CD4-positive, alpha-beta T cell treated with Interleukin-17A for 1 hour (primary cell): ENCODE measurements at places on chromosomes 3 and 15.

GRCh38 chr3:177197041-177197726 is at the start of gene TBL1XR1:
TBL1XR1 (minus strand) TSS chr3:177197482; CDS start chr3:177064977, 132,505 bp downstream.
- DNase-seq, result peak; percentile 93

DNA sequence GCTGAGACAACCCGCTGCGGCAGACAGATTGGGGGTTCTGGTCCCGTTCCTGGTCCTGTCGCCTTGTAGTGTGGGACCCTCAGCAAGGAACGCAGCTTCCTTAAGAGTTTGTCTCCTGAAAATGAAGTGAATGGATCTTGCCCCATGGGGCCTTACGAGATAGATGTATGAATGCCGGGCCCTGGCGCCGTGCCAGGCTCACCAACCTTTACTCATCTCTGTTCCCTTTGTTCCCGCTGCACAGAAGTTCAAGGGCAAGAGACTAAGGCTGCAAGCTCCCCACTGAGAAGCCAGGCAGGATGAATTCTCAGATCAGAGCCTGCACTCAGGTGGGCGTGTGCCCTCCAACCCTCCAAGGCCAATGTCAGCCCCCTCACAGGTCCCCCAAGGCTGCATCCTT is 162.7 kb upstream of the IQSEC1 start:
- no peak for DNase-seq

GRCh38 chr3:11186771-11187191 is 32.5 kb downstream of the HRH1 start:
- DNase-seq, result no peak

- no peak for DNase-seq
These were observed 45.7 kb downstream of the UBP1 start for GRCh38 chr3:33394403-33395054.

DNA sequence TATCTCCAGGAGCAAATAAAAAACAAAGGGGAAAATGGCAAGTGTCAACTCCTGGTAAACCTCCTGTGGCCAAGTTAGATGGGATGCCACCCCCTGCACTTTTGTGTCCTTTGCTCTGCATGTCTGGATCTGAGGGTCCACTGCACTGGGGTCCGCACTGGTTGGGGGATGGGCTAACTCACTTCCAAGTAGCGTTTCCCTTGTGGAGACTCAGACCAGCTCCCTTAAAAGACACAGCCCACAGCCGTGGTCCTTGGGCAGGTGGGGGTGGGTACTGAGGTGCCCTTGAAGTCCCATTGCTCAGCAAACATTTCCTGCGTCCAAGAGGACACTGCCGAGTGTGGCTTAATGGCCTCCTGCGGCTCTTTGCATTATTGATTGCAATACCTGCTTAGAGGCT is 188.2 kb downstream of the MEGF11 start:
- DNase-seq, result no peak

DNA sequence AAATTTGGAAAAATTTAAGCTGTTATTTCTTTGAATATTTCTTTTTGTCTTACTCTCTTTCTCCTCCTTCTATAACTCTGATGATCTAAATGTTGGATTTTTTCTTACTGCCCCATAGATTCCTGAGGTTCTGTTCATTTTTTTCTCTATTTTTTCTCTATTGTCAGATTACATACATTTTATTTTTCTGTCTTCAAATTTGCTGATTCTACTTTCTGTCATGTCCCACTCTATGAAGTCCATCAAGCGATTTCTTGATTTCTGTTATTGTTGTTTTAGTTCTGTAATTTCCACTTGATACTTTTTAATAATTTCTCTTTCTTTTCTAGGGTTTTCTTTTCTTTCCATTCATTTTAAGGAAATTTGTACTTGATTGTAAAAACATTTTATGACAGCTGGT is 83.7 kb upstream of the THRB start:
- no peak for DNase-seq

- DNase-seq, result no peak
These were observed 163.9 kb downstream of the RPLP1 start for GRCh38 chr15:69616558-69616957.

GRCh38 chr15:63023351-63023945 is 19.1 kb upstream of the TPM1 start:
- DNase-seq, result no peak

DNA sequence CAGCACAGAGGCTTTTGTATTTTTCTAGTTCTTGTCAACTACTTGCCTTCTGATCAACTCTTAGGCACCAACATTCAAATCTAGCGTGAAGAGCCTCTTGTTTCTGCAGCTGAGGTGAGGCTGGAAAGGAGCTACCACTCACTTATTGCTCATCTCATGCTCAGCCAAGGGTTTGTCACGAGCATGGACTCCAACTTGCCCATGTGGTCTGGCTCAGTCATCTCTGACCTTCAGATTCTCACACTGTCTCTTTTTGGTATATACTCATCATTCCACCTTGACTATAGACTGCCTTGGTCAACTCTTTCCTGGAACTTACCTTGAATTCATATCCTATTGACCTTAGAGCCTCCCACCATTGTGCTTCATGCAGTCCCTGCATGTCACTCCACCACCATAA is 5.2 kb upstream of the GJD2 start:
- DNase-seq, result no peak

DNA sequence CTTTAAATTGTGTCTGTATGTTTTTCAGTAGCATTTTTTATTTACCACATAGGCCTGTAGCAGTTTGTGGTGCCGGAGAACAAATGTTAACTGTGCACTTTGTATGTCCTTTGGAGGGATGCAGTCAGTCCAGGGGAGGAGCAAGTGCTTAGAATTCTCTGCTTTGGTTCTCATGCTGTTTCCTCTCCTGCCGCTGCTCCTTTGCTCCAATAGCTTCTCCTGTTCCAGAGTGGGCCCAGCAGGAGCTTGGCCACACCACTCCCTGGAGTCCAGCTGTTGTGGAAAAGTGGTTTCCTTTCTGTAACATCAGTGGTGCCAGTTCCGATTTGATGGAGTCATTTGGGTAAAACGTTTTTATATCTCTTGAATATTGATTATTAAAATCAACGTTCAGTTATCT is 16.6 kb downstream of the TICRR start:
- no peak for DNase-seq

DNA sequence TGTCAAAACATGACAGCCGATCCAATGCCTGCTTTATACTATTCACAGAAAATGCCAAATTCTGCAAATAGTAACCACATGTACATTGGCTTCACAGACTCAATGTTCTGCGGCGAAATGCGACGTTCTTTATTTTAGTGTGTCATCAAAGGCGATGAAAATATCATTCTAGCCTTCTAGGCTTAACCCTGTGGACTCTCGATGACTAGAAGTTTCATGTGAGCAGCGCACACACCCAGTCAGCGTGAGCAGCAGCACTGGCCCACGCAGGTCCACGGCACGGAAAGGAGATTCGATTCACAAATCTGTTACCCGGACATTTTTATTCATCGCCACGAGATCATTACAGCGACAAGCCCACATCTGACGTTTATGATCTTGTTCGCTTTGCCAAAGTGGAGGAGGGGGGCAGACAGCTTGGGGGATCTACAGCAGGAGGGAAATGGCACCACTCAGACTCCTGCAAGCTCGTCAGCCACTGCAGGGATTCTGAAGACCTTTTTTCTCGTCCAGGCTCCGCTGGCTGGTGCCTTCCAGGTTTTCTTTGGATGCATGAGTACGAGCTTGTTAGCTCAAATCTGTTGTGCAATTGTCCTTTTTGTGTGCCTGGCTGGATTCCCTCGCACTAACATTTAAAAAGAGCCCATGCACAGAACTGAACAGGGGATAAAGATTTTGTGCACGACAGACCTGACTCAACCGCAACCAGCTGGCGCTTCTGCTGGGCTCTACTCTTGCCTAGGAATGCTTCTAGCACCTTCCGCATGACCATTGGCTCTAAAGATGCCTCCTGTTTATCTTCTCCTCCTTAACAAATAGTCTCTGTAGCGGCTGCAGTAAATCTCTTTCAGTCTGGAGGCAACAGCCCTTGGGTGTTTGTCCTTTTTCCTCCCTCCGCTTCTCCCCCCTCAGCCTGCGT is 938.4 kb downstream of the MCTP2 start:
- DNase-seq, result no peak

DNA sequence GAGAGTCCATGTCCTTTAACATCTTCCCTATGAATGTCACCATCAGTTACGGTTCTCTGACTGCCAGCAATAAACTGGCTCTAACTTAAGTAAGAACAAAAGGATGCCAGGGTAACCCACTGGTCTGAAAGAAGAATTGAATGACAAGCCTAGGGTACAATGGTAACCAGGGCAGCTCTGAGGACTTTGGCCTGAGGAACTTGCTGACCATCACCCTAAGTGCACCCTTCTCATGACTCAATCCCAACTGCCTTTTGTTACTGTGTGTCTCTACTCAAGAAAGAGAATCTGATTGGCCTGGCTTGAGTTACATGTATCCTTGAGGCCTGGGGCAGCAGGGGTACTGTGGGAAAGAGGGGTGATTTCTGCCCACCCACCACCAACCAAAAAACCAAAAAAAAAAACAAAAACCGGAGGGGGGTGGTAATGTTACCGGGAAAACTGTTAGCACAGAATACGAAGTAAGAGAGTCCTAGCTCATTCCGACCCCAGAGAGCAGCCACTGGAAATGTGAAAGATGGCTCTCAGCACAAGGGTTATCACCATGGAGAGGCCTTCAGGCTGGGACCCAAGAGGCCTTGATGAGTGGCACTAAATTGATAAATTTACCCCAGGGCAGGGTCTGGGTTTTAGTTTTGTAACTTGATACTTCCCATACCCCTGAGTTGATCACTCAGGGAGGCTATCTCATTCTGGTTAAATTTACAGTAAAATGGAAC is 9.3 kb upstream of the SLC28A1 start:
- DNase-seq, result no peak

DNA sequence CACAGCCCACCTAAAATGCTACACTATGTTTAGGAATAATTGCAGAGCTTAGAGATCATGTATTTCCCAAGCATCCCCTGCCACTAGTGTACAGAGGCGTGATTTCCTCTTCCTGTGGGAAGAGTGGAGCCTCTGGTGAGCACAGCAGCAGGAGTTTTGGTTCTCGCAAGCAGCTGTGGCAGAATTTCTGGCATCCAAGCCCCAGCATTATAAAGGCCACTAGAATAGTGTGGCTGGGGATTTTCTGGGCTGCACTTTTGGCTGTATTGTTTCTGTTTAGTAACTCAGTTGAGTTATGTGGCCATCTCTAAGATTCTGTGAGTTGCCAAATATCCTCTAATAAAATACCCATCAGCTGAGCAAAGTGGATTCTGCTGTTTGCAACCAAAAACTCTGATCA is 64.7 kb downstream of the GPR176 start:
- no peak for DNase-seq

- no peak for DNase-seq
These were observed 76.9 kb downstream of the RHCG start for GRCh38 chr15:89419370-89419984.

GRCh38 chr15:48096813-48097212 is 24.0 kb upstream of the SLC24A5 start:
- DNase-seq, result no peak

- no peak for DNase-seq
These were observed 122.7 kb downstream of the GOLIM4 start for GRCh38 chr3:167973046-167973445.

DNA sequence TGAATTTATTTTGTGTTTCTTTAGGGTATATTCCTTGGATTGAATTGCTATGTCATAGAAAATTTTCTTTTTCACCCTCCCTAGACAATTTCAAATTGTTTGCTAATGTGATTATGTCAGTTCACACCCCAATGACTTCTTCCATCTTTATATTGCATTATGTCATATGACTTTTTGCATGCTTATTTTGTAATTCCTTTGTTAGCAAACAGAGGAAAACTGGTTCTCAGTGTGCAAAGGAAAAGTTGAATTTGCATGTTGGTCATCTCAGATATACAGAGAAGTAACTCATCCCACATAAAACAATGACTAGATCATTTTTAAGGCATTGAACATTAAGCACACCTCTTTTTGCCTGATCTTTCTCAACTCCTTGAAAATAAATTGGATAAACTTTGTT is 3.3 kb upstream of the RNF13 start:
- no peak for DNase-seq

DNA sequence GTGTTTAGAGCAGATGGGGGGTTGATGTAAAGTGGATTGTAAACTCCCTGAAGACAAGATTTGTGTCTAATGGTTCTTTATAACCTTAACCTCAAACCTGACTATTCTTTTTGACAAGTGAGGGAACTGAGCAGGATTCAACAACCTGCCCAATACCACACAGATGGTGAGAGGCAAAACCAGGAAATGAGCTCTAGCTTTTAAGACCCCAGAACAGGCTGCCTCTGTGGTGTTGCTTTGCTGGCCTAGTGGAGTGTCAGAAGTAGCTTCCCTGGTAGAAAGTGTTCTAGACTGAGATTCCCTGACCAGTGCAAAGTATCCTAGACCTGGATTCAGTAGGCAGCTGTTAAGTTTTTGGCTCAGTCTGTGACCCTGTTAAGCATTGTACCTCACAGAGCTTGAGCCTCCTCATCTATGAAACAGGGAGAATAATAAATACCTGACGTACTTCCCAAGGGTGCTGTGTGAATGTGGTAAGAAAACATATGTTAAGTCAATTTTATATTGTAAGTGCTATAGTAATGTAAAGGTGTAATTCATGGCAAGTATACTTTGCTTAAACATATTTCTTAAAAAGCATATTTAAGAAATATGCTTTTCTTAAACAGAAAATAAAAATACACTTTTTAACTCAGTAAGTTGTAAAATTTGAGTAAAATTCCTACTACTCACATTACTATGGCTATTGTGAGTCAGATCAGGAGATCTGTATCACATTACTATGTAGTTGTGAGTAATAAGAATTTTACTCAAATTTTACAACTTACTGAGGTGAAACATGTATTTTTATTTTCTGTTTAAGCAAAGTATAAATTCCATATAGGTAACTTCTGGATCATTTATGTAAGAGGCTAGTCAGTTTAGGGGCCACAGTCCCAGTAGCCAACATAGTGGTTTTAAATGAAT is 8.8 kb downstream of the GPR87 start:
- DNase-seq, result no peak

DNA sequence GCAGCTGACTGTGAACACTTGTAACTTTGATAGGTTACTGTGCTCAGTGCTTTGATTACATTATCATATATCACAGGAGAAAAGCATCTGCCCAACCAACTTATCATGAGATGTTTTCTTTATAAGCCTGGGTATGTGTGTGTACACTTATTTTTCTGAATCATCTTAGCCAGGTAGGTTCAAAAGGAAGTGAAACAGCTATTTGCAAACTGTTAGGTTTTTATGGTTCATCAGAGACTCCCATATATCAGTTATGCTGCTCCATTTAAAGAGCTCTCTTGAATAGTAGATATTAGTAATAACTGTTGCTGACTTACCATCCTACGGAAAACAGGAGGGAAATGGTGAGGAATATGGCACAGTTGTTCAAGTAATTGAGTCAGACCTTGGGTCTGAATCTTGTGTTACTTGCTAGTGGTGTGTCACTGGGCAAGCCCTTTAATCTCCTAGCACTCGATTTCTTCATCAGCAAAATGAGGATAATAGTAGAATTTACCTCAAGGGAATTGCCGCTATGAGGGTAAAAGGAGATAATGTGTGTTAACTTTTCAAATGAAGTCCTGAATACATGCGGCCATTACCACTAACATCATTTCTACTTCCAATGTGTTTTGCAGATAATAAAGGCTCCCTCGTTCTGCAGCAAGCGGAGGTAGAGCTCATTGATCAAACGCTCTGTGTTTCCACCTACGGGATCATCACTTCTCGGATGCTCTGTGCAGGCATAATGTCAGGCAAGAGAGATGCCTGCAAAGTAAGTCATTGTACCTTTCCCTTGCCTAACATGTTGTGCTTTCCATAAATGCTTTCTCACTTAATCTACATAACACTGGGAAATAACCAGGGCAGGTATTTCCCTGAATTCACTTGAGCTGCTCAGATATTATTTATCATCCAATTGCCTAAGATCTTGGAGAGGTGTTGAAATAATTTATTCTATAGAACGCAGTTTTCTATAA is 7.8 kb upstream of the C3orf52 start:
- no peak for DNase-seq

- no peak for DNase-seq
These were observed 223.6 kb upstream of the GAP43 start for GRCh38 chr3:115399750-115400149.
